ENCODE measurements at places on chromosomes 7 and 10. TPM values are rescaled to one million over a fixed set of nuclear protein-coding genes. Genes with fewer than 3 reads are reported as not detected.

- no peak overlapping the region for H3K27ac ChIP-seq
- H3K27me3 ChIP-seq: no peaks in the 10 kb centered on the region
- H3K4me1 ChIP-seq: no peaks in the 10 kb centered on the region
These were observed 390.1 kb downstream of the NXPH1 start for GRCh38 chr7:8823486-8823885.

- no peak overlapping the region for H3K4me3 ChIP-seq
- H3K27me3 ChIP-seq: no peaks in the 10 kb centered on the region
- no peak for DNase-seq
- no peaks in the 10 kb centered on the region for H3K36me3 ChIP-seq
- H3K4me1 ChIP-seq: peaks cover 37% of the 10 kb centered on the region
These were observed 65.2 kb downstream of the LYZL1 start for GRCh38 chr10:29353887-29354561.

DNA sequence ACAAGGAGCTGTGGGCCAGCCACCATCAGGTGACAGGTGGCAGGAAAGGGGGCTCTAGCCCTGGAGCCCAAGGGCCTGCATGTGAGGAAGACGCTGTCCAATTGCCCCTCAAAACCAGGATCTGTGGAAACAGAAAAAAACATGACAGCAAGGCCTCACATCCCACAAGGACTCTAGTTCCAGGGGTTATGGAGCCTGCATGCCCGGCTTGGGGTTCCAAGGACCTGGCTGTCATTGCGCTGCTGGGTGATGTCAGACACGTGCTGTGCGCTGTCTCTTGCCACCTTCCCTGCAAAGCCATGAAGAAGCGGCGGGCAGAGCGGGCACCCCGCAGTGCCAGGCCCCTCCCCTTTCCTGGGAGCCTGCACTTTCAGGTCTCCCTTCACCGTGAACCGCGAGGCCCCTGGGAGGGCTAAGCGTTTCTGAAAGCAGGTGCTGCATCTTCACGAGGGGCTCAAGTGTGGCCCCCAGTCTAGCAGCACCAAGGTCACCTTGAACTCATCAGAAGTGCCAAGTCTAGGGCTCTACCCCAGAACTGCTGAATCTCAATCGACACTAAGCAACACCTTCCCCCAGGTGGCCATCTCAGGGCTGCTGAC is 15.1 kb upstream of the CRYGN start:
- H3K4me3 ChIP-seq: no peak overlapping the region
- no peaks in the 10 kb centered on the region for H3K36me3 ChIP-seq

- no peak overlapping the region for H3K27ac ChIP-seq
- H3K36me3 ChIP-seq: no peaks in the 10 kb centered on the region
- no peaks in the 10 kb centered on the region for H3K4me1 ChIP-seq
These were observed 87.1 kb downstream of the ITGB8 start for GRCh38 chr7:20417675-20418382.

The NKX6-2 gene
- 0.32 TPM for total RNA-seq
